ENCODE measurements at places on chromosomes 5 and 9.

DNA sequence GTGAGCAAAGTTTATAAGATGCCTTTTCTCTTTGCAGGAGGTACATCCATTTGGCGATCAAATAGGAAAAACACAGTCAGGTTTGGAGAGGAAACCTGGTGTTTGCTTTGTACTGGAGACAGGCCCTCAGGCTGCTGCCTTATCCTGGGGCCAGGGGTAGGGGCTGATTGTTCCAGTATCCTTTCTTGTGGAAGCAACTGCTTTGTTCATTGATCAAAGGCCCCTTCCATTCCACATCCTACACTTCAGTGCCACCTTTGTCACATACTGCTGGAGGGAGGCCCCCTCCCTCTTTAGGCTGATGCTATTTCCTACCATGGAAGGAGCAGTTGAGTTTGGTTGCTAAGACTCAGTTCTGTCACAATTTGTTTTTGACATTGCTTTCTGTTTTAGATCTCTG is 778.1 kb downstream of the TLR4 start:
- no peak for DNase-seq

GRCh38 chr9:126509718-126510117 is 104.0 kb upstream of the LMX1B start:
- no peak for DNase-seq

DNA sequence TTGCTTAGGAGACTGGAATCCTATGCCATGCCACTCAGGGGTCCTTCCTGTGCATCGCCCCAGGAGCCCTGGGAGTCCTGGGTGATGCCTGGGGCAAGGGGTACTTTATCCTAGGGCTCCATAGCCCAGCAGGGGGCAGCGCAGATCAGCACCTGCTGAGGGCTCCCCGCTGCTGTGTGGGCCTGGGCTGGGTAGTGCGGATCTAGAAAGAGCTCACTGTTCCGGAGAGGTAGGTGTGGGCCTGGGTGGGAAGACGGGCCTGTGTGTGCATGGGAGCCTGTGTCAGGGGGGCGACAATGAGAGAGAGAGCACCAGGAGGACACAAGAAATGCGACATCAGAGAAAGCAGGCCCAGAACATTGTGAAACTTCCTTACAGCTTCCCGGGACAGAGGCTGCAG is 11.4 kb upstream of the DAB2IP start:
- DNase-seq: no peak

- no peak for DNase-seq
Observed at GRCh38 chr5:17343675-17344074, 126.2 kb downstream of the BASP1 start.

- no peak for DNase-seq
Observed at GRCh38 chr5:1659100-1659981, 135.6 kb upstream of the LPCAT1 start.

GRCh38 chr9:109349421-109349846 is 28.6 kb upstream of the EPB41L4B start:
- DNase-seq: no peak

GRCh38 chr5:82045554-82046275 is 73.9 kb downstream of the ATG10 start:
- no peak for DNase-seq

DNA sequence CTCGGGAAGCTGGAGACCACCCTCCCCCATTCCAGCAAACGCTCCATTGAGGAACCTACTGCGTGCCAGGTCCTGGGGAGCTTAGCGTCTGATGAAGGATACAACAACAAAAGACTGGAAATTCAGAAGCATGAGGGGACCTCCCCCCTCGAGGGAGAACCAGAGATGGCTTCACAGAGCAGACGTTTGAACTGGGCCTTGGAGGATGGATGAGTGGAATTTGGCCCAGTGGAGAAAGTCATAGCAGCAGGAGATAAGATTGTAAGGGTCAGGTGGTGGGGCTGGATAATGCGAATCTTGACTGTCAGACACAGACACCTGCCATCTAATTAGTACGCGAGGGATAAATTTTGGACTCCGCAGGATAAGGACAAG is 1.2 kb upstream of the SLC25A51 start:
- DNase-seq: no peak

- no peak for DNase-seq
Observed at GRCh38 chr9:122226758-122227574, 1.8 kb downstream of the LHX6 start.

DNA sequence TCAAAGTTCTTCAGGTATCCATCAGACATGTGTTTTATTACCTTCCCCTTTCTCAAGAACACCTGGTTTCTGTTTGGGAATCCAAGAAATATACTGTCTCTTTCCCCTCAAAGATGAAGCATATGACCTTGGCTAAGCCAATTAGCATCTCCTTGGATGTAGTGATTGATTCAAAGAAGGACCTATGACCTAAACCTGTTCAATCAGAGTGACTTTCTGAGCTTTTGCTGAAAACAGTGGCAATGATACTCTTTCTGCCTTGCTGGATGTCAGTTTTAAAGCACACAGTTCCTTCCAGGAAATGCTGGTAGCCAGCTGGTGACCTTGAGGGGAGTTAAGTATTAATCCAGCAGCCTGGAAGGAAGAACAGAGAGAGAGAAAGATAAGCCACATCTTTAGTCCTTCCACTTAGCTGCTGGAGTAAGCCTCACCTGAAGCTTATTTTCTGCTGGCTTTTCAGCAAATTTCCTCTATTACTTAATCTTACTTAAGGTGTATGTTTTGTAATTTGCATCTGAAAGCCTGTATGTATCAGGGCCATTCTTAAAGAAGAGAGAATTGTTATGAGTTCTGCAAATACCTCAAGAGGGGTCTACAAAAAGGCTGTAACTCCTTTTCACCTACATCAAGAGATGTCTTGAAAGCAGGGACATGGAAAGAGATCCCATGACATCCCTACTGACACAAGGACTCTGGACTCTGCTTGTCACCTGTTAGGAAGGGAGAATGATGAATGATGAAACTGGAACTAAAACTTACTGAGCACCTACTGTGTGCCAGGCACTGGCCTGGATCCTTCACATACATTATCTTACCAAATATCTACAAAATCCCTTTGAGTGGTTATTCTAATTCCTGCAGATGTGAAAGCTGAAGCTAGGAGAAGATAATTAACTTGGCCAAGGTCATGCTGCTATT is 35.2 kb upstream of the PIK3R1 start:
- DNase-seq: no peak

GRCh38 chr5:68141494-68141893 is 74.1 kb upstream of the PIK3R1 start:
- no peak for DNase-seq

DNA sequence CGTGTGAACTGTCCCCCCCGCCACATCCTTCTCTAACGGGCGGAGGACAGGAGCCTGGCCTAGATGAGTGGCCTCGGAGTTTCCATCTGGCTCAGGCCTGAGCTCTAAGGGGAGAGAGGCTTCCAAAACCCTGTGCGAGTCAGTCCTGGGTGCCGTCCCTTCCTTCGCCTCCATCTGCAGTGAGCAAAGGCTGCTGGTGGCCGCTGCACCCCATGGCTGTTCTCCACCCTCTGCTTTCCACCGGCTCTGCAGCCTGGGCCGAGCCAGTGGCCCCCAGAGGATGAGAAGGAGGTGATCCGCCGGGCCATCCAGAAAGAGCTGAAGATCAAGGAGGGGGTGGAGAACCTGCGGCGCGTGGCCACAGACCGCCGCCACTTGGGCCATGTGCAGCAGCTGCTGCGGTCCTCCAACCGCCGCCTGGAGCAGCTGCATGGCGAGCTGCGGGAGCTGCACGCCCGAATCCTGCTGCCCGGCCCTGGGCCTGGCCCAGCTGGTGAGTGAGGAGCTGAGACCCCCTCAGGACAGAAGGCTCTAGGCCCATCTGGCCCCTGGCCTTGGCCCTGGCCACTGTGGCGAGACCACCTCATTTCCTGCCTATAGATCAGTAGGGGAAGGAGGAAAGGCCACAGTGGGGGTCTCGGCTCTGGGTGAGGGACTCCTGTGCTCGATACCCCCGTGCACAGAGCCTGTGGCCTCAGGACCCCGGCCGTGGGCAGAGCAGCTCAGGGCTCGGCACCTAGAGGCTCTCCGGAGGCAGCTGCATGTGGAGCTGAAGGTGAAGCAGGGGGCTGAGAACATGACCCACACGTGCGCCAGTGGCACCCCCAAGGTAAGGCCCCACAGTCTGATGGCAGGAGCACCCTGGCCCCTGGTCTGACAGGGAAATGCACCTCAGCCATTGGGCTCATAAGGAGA is 3.0 kb downstream of the PKN3 start:
- DNase-seq: no peak

GRCh38 chr9:127447416-127448111 is 3.6 kb downstream of the RPL12 start:
- DNase-seq: no peak

DNA sequence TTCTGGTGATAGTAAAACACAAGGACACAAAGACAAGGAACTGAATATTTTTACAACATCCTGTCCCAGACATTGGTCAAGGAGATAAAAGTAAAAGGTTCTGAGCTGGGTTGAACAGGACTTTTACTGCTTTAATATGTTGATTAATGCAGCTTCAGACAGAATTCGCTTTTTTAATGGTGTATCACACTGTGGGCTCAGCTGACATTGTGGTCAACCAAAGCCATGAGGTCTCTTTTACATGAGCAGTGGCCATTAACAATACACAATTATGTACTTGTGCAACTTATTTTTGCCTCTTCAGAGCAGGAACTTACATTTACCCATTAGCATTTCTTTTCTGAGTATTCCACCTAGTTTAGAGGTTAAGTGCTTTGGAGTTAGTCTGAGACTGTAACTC is 22.8 kb upstream of the ERBIN start:
- DNase-seq: no peak

GRCh38 chr5:119321569-119322311 is 34.1 kb upstream of the TNFAIP8 start:
- DNase-seq: no peak
